Motor neuron (in vitro differentiated cells): ENCODE measurements at places on chromosomes 6 and 20. TPM values are rescaled to one million over a fixed set of nuclear protein-coding genes. Genes with fewer than 3 reads are reported as not detected.
A peak's percentile ranks its signal among the peaks of the same experiment; 100 is the strongest.

Gene TFAP2B
- 0.52 and 0.58 TPM in 2 replicates for total RNA-seq

Gene IL17F
- total RNA-seq: not detected in 2 replicates

DNA sequence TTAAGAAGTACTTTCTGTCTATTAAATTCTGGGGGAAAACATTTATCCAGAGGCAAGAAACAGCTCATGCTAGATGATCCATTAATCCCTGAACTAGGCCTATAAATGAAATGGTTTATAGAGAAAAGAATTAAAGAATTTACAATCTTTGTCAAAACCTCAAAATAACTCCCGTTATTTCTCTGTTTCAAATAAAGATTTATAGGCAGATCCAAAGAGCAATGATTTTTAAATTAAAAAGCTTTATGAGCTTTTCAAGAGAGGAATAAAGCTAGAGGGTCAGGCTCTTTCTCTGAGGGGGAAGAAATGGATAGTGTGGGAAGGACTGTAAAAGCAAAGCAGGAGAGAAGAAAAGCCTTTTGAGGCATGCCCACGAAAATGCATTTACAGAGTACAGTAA, 82.5 kb upstream of the OGFRL1 start:
- no peak for ATAC-seq

- no peak for ATAC-seq
These were observed 38.3 kb downstream of the ATG5 start for GRCh38 chr6:106287215-106287614.

Gene MBOAT1
- total RNA-seq: 1.6 and 2.6 TPM in 2 replicates

GRCh38 chr6:111884068-111884467, 10.8 kb upstream of the FYN start:
- ATAC-seq: no peak

Gene SNAP25
- total RNA-seq: 0.16 and 0.20 TPM in 2 replicates

Gene BEND3
- 4.7 and 5.5 TPM in 2 replicates for total RNA-seq

Gene GGT7
- total RNA-seq: 5.2 and 8.3 TPM in 2 replicates

DNA sequence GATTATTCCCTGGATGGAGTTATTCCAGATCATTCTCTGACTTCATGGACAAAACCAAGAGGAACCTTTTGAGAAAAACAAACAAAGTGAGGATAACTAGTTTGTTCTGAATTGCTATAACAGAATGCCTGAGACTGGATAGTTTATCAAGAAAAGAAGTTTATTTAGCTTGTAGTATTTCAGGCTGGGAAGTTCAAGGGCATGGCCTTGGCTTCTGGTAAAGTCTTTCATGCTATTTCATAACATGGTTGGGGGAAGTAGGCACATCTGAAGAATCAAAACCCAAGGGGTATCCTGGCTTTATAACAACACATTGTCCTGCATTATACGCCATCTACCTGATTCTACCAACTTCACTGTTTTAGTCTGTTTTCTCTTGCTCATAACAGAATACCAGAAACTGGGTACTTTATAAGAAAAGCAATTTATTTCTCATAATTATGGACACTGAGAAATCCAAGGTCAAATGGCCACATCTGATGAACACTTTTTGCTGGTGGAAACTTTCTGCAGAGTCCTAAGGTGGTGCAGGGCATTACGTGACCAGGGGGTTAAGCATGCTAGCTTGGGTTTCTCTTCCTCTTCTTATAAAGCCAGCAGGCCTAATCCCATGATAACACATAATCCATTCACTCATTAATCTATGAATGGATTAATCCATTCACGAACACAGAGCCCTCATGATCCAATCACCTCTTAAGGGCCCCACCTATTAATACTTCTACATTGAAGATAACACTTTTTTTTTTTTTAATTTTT, 186.1 kb upstream of the PRSS16 start:
- no peak for ATAC-seq

DNA sequence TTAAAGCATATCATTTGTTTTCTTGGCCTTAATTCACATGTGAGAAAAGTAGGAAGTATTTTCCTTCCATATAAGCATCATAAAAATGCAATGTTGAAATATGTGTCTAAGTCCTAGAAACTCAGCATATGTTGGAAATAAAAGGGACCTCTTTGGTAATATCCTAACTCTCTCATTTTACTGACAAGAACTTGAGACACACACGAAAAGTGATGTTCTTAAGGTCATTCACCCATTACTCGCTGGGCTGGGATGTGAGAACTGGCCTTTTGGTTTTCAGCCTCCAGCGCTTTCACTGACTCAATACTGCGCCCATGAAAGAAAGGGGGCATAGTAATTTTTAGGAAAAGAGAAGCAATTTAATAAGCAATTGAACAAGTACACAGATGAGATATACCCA, 153.5 kb upstream of the SCGN start:
- ATAC-seq: no peak

DNA sequence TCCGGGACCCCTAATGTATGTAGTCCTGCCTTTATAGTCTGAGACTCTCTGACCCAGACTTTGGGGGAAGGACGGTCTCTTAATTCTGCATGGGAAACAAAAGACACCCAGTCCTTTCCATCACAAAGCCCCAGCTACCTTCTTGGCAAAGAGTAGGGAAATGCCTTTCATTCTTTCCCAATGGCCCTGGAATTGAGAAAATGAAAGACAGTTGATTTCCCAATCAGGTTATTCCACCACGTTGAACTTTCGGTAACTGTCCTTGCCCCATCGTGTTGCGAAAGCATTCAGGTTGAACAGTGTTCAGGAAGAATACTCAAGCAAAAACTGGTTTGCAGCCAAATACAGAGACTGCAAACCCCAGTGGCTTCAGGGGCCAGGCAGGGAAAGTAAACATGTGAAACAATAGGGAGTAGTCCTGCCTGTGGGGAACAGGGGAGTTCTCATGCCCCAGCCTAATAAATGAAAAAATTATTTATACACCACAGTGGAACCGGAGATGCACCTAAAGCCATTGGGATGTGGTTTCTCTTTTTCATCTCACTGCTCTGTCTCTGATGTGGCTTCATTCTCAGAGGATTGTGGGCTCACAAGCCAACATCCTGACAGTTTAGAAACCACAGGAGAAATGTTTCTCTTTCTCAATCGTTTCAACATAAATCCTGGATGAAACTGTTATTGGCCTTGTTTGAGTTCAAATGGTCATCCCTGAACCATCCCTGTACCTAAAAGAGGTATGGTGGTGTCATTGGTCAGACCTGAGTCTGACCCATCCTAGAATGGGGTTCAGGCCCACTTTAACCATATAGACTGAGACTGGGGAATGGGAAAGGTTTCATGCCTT, 44.2 kb upstream of the SLC9A8 start:
- ATAC-seq: peak; percentile 25

Gene EYA2
- total RNA-seq: 5.4 and 5.7 TPM in 2 replicates

GRCh38 chr6:44732243-44732642, 344.7 kb downstream of the CDC5L start:
- no peak for ATAC-seq

DNA sequence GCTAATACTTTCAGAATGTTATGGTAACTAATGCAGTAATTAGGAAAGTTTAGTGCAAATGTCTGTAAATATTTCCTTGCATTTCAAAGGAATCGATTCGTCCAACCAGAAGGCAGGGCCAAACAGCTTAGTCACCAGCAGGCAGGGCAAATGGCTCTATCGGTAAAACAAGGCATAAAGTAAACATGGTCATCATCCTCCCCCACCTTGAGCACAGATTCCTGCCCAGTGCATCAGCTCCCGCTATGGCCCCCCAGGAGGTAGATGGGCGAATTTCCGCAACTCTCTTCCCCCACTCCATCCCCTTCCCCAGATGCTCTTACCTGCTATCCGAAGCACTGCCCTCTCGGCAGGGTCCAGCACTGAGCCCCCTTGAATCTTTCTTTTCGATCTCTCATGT, 103.8 kb upstream of the BEND6 start:
- ATAC-seq: peak; percentile 19

GRCh38 chr6:32974016-32974333, 5.6 kb downstream of the BRD2 start:
- no peak for ATAC-seq

GRCh38 chr6:17724341-17724740, 17.6 kb upstream of the NUP153 start:
- ATAC-seq: no peak

Gene PPP1R16B
- 0.66 and 0.67 TPM in 2 replicates for total RNA-seq

GRCh38 chr20:8678098-8678776, 390.6 kb upstream of the PLCB4 start:
- no peak for ATAC-seq

Gene PPIL6
- 6.7 and 7.6 TPM in 2 replicates for total RNA-seq

Gene HLA-DQB1
- 0.27 and 0.31 TPM in 2 replicates for total RNA-seq

DNA sequence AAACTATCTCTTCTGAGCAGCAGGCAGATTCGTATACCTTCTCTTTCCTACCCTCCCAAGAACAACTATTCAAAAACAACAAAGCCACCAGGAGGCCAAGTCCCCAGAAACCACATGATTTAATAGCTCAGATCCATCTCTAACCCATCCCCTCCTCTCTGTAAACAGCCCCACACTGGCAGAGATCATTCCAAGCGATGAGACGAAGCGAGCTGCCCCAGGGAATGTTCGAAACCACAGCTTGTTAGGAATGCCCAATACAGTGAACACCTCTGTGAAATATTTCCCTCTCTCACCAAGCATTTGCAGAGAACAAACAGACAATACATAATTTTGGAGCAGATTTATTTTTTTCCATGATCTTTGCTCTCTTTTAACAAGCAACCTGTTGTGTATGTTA, 231.8 kb downstream of the SOD2 start:
- peak; percentile 98 for ATAC-seq

DNA sequence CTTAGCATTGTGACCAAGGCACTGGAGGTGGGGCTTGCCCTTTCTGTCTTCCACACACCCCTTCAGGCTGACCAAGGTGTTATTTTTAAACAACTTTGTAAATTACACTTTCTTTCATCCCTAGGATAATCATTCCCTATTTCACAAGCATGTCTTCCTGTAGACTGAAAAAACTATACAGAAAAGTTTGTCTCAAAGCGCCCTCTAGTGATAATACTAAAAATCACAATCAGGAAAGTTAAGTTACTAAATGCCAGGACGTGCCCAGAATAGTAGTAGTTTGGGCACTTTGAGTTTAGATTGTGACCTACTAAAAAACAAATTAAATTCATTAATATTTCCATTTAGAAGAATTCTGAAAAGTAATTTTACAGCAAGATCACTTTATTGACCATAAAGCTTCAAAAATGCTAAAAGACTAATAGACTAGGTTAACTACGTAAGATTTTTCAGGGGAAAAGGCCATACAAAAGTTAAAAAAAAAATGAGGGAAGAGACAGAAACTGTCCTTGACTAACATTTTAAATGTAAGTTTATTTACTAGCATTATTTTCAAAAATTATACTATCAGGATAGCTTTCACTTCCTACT, 123.3 kb upstream of the DUSP22 start:
- no peak for ATAC-seq

Gene WFDC10B
- total RNA-seq: not detected in 2 replicates

GRCh38 chr6:140987364-140988155, 1145.2 kb upstream of the GJE1 start:
- no peak for ATAC-seq

- no peak for ATAC-seq
These were observed 545.6 kb downstream of the BMP2 start for GRCh38 chr20:7313047-7313446.

DNA sequence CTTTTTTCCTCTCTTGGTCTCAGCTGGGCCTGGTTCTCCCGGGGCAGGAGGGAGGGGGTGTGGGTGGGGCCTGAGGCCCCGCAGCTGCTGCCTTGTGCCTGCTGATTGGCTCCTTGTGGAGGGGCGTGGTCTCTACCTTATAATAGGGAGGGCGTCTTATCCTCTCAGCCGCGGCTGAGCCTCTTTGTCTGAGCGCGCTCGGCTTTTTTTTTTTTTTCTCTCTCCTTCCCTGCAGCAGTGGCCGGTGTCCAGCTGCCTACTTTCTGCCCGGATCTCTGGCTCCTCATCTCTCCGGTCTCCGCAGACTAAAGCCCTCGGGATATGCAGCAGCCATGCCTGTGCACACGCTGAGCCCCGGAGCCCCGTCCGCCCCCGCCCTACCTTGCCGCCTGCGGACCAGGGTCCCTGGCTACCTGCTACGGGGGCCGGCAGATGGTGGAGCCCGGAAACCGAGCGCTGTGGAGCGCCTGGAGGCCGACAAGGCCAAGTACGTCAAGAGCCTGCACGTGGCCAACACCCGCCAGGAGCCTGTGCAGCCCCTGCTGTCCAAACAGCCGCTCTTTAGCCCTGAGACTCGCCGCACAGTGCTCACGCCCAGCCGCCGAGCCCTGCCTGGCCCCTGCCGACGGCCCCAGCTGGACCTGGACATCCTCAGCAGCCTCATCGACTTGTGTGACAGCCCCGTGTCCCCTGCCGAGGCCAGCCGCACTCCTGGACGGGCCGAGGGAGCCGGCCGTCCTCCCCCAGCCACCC, 11.1 kb downstream of the FAM110A start:
- ATAC-seq: peak; percentile 96

- ATAC-seq: no peak
These were observed 65.0 kb downstream of the FAM120B start for GRCh38 chr6:170371588-170371987.

DNA sequence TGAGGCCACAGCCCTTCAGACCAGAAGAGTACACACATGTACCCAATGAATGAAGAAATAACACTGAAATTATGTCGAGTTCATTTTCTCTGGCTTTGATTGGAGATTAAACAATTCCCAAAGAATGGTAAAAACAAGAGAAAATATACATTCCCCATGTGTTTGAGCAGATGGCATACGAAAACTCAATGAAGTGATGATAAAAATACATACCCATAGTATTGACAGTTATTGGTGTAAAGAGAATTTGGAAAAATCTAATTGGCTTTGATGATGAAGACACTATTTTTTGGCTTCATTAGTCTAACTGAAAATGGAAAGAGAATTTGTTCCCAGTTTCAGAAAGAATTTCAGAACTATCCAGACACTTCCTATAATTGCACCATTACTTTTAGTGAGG, 76.6 kb upstream of the SNRPB2 start:
- no peak for ATAC-seq

Gene SOBP
- 8.8 and 9.4 TPM in 2 replicates for total RNA-seq

Gene HS3ST5
- 6.3 and 7.3 TPM in 2 replicates for total RNA-seq

DNA sequence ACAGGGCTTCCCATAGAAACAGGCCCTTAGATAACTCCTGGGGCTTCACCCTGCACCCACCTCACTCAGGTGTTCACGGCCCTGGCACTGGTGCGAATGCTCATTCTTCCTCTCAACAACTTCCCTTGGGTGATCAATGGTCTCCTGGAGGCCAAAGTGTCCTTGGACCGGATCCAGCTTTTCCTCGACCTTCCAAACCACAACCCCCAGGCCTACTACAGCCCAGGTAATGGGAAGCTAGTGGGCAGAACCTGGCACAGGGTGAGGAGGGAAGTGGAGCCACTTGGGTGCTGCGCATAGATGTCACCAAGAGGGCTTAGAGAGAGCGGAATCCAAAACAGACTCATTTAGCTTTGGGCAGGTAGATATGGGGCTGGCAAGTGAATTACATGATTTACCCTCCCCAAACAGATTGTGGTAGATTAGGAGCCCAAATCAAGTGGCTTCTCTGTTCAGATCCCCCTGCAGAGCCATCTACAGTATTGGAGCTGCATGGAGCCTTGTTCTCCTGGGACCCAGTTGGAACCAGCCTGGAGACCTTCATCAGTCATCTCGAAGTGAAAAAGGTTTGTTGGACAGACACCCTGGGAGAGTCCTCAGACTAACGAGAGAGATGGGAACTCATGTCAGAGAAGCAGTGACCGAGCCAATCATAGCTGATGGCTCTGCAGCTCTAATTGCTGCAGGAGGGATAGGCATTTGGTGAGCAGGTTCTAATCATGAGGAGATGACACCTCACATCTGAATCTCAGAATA, 8.5 kb downstream of the ABCC10 start:
- ATAC-seq: no peak

Gene BTBD3
- total RNA-seq: 11.8 and 15.0 TPM in 2 replicates
